ENCODE measurements at places on chromosomes 11 and 22.
A peak's percentile ranks its signal among the peaks of the same experiment; 100 is the strongest.

- DNase-seq = no peak
Measured at GRCh38 chr11:83643115-83643514, 356.9 kb upstream of the CCDC90B start.

- DNase-seq = no peak
Measured at GRCh38 chr22:30574095-30574981, at the start of gene GAL3ST1. Gene GAL3ST1, minus strand, starts transcription at chr22:30574665. Its CDS starts 17,273 bp downstream, at chr22:30557392.

GRCh38 chr22:32396746-32397145, 15.3 kb downstream of the RTCB start:
- no peak for DNase-seq

DNA sequence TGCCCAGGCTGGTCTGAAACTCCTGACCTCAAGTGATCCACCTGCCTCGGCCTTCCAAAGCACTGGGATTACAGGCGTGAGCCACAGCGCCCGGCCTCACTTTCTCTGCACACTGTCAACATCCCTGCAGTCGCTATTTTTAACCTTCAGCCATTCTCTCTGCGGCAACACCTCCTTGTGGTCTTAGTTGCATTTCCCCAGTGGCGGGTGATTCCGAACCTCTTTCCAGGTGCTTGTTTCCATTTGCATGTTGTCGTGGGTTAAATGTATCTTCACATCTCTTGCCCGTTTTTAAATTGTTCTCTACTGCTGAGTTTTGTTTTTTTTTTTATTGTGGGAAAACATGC, 2.2 kb upstream of the SCT start:
- DNase-seq = peak; percentile 55

DNA sequence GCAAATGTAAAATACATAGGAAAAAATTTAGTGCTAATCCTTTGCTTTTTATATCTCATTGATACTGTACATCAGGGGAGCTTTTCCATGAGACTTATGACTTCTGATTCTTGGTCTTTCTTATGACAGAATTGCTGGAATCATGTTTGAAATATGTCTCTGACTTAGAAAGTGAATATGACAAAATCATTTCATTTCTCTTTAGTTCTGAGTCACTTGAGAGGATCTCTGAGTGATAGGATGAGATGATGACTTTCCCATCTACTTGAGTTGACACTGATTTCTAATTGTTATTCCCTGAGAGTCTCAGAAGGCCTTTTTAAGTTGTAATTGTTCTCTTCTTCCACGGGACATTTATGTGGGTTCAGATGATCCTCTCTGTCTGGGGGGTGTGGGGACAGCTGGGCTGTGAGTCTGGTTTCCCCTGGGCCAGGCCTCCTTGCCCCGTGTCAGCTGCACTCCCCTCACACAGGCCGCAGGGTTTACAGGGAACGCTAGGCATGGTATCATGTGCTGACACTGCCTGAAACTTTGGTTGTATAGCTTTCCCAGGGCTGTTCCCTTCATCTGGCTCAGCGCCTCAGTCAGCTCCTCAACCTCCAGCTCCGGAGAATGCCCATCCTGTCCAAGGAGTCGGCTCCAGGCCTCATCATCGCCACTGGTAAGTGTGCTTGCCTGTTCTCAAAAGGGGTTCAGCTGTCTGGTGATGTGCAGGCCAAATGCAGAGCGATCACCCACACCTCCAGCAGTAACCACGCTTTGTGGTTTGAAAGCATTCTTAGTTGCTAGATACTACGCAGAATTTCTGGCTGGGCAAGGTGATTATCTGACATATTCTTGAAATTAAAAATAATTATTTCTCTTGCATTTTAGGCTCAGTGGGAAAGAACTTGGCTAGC, 69.5 kb upstream of the SORL1-AS1 start:
- peak; percentile 36 for DNase-seq

DNA sequence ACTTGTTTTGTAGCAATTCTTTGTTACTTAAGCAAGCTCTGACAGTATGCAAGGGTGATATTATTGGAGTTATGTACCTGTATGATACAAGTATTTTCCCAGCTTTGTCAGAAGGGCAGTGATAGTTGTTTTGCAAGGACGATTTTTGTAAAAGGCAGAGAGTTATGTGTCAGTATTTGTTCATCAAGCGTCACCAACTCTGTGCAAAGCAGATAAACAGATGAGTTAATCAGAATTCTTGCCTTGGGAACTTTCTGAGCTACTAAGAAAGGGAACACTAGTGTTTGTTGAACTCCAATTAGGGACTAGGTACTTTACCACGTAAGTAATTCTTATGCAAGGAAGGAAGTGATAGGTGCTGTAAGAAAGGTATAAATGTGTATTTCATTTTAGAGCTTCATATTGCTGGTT, 1.4 kb downstream of the USP47 start:
- peak; percentile 25 for DNase-seq

DNA sequence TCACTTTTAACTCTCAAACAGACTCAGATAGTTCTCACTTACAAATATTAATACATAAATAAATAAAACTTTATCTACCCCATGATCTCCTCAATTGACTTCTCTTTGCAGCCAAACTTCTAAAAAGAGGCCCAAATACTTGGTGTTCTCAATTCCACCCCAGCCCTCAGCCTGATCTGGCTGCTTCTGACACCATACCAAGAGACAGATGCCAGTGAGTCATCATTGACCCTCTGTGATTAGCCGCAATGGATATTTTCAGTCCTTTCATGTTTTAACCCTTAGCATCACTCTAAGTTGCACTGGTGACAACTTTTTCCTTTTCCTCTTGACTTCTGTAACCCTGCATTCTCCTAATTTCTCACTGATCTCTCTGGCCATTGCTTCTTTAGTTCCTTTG, 184.1 kb upstream of the ARHGAP20 start:
- DNase-seq = no peak

DNA sequence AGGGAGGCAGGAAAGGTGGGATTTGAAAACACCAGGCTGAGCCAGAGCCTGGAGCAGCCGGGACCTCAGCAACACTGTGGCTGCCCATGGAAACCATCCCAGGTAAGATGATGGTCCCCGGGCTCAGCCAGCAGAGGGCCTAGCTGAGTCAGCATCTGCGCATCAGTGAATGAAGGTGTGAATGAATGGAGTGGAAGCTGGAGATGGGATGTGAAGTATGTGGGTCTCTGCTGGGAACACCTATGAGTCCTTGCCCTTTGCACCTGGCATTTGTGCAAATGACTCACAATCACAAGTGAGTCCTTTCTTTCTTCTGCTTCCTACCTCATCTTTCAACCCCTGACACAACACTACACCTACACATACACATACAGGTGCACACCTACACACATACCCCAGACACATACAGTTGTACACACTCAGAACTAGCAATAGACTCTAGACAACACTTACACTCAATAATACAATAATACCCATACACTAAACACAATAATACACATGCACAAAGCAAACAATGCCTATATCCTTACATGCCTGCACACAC, 62.8 kb upstream of the PRDM11 start:
- peak; percentile 79 for DNase-seq

DNA sequence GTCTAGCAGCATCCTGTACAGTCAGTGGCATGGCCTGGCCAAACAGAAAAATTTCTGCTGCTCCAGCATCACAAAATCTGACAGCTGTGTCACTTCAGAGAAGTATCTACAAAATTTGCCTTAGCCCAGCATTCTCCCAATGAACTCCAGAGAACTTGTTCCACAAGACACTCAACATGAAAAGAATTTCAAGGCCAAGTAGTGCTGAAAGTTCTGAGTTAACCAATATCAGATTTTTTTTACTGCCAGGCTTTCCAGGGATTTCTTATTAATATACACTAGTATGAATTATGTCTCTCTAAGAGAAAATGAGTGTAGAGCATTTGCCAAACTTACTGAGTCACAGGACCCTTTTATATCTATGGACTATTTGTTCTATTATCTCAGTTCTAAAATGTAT, 68.8 kb downstream of the OR5AK2 start:
- DNase-seq = no peak

DNA sequence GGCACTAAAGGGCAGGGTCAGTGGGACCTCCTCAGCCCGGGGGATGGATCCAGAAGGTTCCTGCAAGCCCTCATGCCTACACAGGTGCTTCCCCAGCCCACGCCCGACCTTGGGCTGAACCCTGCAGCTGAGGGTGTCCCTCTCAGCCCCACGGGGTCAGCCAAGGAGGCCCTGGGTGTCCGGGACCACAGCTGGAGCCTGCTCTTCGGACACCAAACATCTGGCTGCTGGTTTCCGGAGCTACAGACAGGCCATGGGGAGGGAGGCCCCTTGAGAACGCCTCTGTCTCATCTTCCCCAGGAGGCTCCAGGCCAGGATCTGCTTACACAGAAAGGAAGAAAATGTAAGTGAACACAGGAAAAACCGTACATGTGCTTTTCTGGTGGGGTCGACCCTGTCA, 355.7 kb downstream of the MN1 start:
- no peak for DNase-seq

All from cerebellar cortex (tissue), 1 donor.